Left lobe of liver (tissue), 2 donors: ENCODE measurements at places on chromosomes 5 and 9. TPM values are rescaled to one million over a fixed set of nuclear protein-coding genes. Genes with fewer than 3 reads are reported as not detected.

The FCN2 gene
- 95.7 TPM for total RNA-seq

The OTP gene
- total RNA-seq, result not detected

The ATP6V1G1 gene
- total RNA-seq, result 34.1 TPM

- no peak for DNase-seq
Observed at GRCh38 chr9:75197561-75197960, 109.2 kb downstream of the OSTF1 start.

DNA sequence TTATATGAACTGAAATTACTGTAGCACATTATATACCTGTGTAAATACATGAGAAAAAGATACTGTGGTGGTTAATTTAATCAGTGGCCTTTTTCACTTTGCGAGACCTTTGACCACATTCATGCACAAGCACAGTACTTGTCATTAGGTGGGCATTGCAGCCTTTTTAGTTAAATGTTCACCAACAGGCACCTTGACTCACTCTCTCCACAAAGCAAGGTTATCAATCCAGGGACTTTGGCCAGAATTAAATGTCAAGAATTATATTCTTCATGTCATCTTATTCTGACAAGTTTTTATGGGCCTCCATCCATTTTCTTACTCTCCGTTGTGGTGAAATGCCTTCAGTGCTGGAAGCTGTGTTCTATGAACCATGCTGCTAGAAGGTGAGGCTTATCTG lies 72.2 kb downstream of the AOPEP start:
- no peak for DNase-seq

- DNase-seq, result no peak
Observed at GRCh38 chr9:111904891-111905291, 8.3 kb downstream of the UGCG start.

GRCh38 chr9:132801659-132802058 lies 76.4 kb downstream of the AK8 start:
- DNase-seq, result no peak

DNA sequence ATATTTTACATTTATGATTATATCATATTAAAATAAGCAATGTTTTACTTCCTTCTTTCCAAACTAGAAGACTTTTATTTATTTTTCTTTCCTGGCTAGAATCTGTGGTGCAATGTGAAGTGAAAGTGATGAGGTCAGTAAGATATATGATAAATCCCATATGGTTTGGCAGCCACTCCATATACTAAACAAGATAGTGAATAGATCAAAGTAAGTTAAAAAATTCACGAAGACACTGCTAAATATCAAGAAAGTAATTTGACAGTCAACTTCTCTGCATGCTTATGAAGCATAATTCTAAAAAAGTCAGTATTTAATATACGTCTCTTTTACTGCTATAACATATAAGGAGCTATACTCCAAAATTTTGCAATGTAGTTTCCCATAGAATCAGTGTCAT lies 972.8 kb downstream of the DTWD2 start:
- no peak for DNase-seq

- no peak for DNase-seq
Observed at GRCh38 chr9:33698267-33698666, 97.1 kb upstream of the PRSS3 start.

- no peak for DNase-seq
Observed at GRCh38 chr5:36252722-36253365, 11.1 kb upstream of the NADK2 start.

GRCh38 chr5:14650052-14650451 lies 14.5 kb upstream of the OTULIN start:
- DNase-seq, result no peak

DNA sequence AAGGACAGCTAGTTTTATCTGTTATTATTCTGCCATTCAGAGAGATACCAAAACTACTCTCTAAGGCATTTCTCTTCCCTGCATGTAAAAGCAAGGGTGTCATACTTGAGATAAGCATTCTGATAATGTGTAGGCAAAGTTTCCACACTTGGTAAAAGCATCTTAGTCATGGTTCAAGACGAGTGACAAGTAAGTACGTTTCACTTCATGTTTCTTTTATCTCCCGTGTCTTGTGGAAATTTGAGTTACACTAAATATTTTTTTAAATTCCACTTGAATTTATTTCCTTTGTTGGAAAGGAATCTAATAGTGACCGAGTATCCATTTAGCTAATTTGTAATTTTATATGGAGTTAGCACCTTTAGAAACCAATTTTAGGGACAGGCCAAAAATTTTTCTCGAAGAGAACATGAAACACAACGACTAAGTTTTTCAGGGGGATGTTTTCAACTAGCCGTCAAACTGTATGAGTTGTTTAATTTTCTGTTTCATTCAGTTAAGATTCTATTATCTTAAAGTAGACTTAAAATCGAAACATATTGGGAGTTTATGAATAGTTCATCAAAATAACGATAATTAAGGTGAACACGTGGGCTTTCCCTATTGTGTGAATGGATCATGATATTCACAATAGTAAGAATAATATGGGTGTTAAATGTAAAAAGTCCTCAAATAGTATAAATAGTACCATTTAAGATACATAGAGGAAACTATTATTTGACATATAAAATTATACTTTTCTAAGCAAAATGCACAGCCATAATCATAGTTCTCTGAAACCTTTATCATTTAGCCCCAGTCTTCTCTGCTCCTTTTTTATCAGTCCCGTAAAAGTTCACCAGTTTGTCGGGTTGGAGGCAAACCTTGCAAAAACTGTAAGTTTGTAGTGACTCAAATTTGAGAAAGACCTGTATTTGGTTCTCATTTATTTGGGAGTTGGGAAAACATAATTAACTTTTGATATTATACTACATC lies 1.6 kb downstream of the RFESD start:
- no peak for DNase-seq

GRCh38 chr9:90964101-90965020 lies 162.7 kb downstream of the SYK start:
- no peak for DNase-seq

DNA sequence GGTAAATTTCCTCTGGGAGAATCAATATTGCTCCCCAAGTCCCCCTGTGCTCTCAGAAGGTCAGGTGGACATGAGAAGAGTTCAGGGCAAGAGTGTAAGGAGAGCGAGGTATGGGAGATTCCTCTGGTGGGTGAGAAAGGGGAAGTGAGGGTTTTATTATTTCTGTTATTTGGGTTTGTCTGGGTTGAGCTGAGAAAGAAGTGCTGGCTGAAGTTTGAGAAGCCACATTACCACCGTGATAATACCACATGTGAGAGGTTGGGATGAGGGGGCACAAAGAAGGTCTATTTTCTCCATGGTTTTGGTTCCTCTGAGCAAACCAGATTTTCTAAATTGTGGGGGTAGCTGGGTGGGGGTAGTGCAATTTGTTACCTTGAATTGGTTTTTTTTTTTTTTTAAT lies 350.4 kb downstream of the OSTF1 start:
- no peak for DNase-seq

- peak; percentile 32 for DNase-seq
Observed at GRCh38 chr9:93899609-93900435, 55.3 kb downstream of the BARX1 start.

- DNase-seq, result no peak
Observed at GRCh38 chr5:10857338-10857733, 96.3 kb upstream of the DAP start.

DNA sequence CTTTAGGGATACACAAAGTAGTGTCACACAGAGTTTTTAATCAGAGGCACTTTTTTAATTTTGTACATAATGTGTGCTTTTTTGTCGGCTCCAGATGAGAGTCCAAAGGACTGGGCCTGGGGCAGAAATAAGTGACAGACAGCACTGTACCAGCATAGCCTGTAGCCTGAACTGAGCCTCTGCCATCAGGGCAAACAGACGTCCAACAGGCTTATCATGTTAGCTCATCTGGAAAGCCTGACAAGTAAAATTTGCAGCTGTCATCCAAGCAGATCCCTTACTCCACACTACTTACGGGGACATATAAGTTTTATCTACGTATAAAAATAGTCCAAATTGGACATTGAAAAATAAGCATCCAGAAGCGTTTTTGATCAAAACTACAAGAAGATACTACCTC lies 233.1 kb upstream of the GAS1 start:
- DNase-seq, result no peak

DNA sequence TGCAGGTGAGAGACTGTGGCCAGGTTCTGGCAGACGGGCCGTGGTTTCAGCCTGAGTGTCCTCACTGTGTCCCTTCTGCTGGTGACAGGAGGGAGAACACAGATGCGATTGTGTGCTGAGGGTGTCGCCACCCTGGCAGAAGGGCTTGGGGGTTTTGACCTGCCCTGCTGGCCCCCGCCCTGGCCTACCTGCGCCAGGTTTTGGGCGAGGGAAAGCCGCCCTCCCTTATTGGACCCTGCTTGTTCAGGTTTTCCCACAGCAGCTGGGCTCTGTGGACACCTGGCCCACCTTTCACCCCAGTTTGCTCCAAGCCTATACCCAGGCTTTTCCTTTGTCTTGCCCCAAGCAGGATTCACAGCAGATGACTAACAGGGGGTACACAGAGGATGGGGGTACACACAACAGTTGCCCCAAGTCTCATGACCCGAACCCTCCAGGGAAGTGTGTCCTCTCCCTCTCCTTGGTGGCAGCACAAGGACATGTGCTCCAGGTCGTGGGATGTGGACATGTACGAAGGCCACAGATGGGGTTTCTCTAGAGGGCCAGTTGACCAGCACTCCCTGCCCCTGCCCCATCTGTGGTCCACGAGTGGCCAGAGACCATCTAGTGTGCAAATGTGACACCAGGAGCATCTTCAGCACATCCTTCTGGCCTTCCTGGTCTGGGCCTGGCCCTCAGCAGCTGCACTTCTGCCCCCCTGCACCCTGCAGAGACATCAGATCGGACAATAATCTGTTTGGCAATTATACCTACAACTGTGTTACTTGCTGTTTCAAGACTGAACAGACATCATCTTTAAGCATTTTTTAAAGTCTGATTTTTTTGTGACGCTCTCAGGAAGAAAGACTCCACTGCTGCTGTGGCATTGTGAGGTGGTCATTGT lies 265.8 kb upstream of the IRX4 start:
- no peak for DNase-seq

GRCh38 chr5:142426129-142427014 lies 101.6 kb upstream of the SPRY4 start:
- no peak for DNase-seq
